ELR (cell line): ENCODE measurements at places on chromosomes 12 and 14.
A peak's percentile ranks its signal among the peaks of the same experiment; 100 is the strongest.

DNA sequence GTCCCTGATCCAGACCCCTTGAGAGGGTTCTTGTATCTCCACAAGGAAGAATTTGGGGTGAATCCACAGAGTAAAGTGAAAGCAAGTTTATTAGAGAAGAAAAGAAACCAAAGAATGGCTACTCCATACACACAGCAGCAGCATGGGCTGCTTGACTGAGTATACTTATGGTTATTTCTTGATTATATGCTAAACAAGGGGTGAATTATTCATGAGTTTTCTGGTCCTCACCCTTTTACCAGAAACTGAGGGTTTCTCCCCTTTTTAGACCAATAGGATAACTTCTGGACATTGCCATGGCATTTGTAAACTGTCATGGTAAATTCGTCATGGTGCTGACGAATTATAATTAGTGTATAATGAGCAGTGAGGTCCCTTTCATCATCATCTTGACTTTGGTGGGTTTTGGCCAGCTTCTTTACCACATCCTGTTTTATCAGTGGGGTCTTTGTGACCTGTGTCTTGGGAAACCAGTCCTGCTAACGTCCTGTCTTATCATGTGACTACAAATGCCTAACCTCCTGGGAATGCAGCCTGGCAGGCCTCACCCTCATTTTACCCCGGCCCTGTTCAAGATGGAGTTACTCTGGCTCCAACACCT, 121.9 kb downstream of the SPTSSA start:
- peak; percentile 41 for DNase-seq

DNA sequence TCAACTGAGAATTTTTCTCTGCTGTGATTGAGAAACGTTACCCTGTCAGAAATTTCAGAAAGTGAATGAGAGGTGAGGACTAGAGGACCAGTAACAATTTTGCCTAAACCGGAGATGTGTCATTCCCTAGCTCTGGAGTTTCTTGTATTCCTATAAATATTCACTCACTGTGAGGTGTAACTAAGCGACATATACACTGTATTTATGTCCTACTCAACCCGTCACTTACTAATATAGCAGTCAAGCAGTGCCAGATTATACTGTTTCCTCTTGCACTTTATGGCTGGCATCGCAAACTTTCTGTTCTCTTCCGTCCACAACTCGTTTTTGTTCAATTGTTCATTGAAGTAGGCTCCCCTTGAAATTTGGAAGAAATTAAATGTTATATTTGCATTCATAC, 192.9 kb downstream of the NOVA1 start:
- no peak for DNase-seq

- no peak for DNase-seq
These were observed 7.2 kb downstream of the PDE3A start for GRCh38 chr12:20375560-20375959.

DNA sequence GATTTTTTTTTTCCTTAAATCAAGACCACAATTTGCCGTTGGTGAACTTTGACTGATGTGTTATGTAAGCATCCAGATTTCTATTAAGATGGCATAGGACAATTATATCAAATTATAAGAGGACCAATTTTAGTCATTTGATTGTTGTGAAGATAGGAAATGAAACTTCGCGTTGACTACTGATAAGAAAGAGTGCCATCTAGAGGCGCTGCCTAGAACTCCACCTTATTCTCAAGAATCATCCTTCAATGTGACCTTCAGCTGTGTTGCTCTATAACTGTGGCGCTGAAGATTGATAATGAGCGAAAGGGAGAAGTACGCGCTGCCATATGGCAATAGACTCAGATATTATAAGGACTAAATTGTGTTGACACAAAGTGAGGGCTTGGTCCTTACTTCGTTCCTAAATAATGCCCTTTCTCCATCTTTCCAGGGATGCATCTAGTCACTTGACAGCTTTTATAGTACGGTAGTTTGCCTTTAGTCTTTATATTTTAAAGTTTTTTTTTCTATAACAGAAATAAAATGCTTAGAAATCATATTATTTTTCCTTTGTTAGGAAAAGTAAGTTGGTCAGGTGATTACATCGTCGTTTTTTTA, 350.8 kb upstream of the STXBP6 start:
- peak; percentile 32 for DNase-seq

DNA sequence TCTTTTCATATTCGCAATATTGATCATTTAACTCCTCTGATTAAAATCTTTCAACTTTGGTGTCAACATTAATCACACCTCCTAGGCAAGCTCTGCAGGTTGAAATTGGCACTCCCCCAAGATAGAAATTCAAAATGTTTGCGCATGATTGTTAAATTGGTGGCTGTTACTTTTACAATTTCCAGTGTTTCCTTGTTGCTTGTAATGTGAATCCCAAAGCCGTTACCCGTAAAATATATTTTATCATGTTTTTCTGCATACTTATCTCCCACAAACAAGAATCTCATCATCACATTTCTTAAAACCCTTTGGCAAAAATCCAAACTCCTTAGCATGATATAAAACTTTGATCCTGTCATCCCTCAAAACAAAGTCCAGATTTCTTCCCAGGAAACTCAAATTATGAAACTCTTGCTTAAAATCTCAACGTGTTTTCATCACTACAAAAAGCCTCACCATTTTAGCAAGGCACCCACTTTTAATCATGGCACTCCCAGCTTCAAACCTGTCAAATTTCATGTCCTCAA, 14.7 kb downstream of the RTL1 start:
- DNase-seq, result no peak

- DNase-seq, result peak; percentile 80
These were observed 146.1 kb upstream of the NCOR2 start for GRCh38 chr12:124713436-124714082.

GRCh38 chr12:121990692-121991603, 30.7 kb upstream of the BCL7A start:
- peak; percentile 26 for DNase-seq

DNA sequence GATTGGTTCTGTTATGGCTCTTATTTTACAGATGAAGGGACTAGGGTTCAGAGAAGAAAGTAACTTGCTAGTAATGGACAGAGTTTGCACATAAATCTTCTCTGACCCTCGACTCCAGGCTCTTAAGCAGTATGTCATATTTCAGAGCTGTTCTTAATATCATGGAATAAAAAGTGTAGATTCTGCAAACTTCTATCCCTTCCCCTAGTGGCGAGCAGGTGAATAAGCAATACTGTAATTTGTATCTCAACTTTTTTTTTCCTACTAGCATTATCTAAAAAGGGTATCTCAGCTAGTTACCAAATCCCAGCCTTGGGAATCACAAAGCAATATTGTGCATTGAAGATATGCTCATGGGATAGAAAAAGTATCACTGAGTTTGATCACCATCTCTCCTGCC, 83.2 kb downstream of the ANO4 start:
- DNase-seq, result peak; percentile 36

DNA sequence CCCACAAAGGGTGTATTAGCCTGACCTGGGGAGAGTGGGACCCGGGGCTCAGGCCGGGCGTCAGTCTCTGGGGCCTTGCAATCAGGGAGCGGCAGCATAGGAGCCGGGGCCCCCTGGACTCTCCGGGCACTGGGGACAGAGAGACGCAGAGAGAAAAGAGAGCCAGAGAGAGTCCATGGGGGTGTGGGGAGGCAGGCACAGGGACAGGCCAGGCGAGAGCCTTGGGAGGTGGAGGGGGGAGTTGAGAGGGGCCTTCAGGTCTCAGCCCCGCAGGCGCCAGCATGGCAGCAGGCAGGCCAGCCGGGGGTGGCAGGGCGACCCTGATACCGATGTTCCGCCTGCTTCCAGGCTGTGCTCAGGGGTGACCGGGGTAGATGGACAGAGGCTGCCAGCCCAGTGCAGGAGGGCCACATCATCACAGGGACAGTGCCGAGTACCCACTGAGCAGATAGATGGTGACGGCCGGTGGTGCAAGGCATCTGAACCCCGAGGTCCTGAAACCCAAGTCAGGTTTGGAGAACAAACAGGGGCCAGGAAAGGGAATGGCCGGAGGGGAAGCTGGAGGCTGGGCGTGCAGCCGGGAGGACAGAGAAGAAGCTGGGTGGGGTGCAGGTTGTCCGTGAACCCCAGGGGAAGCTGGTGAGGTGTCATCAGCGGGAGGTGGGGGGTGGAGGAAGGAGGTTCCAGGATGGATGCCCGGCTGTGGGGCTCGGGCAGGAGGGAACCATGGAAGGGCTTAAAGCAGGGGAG, 2.9 kb downstream of the EXOC3L4 start:
- no peak for DNase-seq
